Erythroblast (primary cell): ENCODE measurements at places on chromosomes 6 and 20.
A peak's percentile ranks its signal among the peaks of the same experiment; 100 is the strongest.

DNA sequence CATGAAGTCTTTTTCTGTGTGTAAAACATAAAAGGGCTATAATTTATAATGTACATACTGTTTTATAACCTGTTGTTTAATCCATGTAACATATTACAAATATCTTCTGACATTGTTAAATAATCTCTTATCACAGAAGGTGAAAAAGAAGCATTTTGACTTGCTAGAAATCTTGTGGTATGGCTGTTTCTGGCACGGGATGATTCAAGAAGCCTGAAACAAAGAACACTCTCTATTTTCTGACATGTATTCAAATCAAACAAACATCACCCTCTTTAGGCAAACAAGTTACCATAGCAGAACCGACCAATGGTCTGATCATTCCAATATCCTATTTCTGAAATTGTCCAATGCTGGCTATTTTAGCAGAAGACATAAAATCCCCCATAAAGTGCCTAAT is 55.4 kb downstream of the HS3ST5 start:
- no peak for DNase-seq

GRCh38 chr6:142844065-142844755 is 100.8 kb downstream of the HIVEP2 start:
- no peak for DNase-seq

- no peak for DNase-seq
Observed at GRCh38 chr6:1477432-1478090, 88.2 kb downstream of the FOXF2 start.

DNA sequence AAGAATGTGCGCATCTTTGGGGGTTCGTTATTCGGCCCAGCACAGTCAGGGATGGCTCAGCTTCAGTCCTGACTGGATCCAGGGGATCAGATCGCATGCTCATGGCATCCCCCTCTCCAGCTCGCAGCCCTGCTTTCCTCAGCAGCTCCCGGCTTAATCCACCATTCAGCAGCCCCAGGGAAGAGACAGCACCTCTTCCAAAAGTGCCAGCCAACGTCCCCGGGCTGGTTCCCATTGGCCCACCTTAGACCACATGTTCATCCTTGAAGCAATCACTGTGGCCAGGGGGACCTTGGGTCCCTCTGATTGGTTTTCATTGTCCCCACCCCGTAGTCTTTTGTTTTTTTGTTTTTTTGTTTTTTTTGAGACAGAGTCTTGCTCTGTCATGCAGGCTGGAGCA is 188.7 kb downstream of the ZMYND8 start:
- no peak for DNase-seq

DNA sequence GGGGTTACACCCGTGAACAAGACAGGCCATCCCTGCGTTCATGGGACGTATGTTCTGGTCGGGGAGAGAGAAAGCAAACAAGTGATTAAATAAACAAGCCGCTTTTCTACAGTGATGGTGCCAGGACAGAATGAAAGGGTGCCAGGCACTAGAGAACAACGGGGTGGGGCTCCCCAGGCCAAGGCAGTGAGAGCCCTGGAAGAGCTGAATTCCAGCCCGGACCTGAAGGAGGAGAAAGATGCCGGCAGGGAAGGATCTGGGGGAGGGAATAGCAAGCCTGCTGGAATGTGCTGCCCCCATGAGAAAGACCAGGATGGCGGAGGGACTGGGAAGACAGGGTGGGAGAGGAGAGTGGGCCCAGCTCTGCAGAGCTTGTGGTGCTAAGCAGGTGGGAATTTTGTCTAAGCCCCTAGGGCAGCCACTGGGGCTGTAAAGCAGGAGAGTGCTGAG is 7.5 kb downstream of the SNAI1 start:
- DNase-seq: no peak

DNA sequence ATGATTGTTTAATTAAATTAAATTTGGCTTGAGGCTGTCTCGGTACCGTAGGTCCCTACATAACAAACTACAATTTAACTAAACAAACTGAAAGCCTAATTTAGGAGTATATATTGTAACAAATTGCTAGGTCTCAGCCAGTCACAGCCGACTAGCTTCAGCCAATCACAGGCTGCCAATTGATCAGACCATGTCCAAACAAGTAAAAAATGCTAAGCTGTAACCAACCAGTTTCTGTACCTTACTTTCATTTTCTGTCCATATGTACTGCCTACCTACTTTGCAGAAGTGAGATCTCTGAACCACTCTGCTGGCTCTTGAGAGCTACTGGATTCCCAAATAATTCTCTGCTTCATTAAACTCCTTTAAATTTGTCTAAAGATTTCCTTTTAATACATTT is 648.0 kb upstream of the GJE1 start:
- no peak for DNase-seq

DNA sequence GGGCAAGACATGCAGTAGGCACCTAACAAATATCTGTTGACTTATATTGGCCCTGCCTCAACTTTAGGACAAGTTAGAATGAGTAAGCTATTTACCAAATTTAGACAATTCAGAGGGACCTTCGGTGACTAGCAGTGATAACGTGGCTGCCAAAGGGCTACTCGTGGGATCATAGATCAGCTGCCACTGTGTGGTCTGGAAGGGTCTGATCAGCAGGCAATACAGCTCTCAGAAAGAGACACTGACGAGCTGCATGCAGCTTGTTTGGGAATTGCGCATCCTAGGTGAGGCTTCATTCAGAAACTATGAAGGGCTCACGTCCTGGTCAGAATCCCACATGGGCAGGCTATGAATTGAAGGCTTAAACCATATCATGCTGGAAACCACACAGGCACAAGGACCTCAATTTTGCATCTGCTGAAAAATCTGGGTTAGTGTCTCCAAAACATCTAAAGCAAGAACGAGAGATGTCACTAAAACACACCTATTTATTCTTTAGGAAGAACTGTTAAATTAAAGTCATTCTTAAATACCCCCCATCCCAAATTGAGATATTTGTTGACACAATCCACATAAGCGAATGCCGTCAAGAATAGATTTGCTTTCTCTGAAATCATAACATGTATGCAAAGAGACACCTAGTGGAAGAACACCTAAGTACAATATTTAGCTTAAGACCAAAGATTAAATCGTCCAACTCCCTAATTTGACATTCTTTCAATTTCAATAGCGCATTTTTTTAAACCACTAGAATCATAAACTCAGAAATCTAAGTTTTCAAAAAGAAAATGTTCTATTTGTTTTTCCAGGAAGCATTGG is 79.6 kb downstream of the IPCEF1 start:
- peak; percentile 32 for DNase-seq

GRCh38 chr6:32941214-32941768 is 463 bp upstream of the HLA-DMB start:
- no peak for DNase-seq

DNA sequence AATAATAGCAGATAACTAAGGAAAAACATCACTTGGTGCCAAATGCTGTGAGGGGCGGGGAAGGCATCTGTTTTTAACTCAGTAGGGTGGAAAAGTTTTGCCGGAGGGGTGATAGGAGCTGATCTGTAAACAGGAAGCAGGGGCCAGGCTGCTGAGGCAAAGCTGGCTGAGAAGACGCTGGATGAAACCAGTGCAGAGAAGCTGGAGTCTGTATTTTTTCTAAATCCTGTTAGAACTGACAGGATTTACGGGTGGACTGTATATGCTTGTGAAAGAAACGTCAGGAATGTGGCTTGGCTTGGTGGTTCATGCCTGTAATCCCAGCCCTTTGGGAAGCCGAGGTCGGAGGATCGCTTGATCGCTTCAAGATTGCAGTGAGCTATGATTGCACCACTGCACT is 5.6 kb downstream of the PCMTD2 start:
- no peak for DNase-seq

DNA sequence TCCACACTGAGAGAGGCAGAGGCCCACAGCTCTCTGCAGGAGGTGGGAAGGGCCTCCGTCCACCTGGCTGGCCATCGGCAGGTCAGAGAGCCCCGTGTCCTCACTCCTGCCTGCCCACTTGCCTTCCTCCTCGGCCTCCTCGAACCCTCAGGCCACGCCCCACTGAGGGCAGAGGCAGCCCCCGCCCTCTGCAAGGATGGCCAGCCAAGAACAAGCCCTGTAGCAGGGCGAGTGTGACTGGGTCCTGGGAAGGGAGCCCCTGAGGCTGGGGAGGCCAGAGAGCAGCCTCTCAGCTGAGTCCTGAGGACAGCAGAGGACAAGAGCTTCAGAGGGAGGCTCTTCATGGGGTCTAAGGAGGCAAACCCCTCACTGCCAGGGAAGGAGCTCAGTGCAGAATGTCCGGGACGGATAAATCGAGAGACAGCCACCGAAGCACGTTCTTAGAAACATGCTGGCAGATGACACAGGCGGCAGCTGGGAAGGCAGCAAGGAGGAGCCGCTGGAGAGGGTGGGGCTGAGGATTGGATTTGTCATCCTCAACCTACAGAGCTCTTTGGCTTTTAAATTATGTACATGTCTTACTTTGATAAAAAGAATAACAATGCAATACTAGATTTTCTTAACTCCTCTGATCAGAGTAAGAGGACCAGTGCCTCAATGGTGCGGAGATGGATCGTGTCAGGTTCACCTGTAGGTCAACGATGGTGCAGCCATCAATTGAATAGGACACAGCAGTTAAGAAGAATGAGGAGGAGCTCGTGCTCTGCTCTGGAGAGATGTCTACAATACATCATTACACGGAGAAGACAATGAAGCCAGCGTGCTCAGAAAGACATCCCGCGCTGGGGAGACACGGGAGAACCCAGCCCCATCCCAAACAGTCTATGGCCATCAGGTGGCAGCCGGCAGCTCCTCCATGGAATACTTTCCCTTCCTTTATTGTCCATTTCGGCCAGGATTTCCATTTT is 53.0 kb downstream of the GNAS-AS1 start:
- DNase-seq: no peak

GRCh38 chr20:58718729-58719128 is 26.1 kb downstream of the NPEPL1 start:
- no peak for DNase-seq

DNA sequence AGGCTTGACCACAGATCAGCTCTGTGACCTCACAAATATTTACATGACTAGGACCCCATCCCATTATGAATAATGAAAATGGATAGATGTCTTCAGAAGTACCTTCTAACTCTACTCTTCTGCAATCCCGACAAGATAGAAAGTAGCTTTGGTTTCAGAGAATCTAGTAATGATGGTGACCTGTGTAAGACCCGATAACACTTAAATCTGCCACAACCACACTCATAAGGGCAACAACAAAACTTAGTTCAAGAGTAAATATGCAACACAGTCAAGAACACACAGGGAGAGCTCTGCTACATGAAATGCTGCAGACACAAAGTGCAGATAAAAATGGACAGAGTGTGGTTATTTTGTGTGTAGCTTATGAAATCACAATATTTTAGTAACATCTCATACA is 9.6 kb downstream of the CHD6 start:
- DNase-seq: no peak

DNA sequence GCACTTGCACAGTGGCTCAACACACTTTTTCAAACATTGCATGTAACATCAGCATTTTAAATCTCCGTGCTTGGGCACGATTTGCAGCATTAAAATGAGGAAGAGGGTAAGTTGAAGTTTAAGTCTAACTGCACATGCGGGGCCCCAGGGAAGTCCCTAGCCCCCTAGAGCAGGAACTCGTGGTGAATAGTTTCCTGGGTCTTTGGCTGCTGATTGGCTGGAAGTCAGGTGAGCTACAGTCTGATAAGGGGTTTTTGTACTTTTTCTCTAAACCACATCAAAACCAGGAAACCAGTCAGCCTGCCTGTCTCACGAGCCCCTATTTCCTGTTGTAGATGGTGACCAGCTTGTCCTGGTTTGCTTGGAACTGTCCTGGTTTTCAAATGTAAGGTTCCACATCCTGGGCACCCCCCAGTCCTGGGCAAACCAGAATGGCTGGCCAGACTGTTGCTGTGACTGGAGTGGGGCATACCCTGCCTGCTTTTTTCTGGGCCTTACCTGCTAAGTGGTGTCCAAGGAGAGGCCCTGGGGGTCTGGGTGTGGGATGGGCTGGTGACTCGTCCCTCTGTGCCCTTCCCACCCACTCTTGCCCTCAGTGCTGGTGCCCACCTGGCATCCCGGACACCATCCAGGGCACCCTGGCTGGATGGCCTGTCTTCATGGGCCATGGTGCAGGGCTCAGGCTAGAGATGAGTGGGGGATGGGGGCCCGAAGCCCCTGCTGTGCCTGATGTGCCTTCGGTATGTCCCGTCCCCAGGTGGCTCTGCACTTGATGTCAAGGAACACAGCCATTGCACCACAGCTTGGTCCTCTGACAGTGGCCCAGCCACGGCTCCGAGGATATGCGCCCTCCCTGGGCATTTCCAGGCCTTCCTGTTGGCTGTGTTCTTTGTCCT is 31.8 kb downstream of the SUN5 start:
- DNase-seq: no peak

GRCh38 chr6:89161326-89162046 is 15.6 kb downstream of the PM20D2 start:
- DNase-seq: no peak

GRCh38 chr6:41164551-41165120 is 1.7 kb upstream of the TREM2 start:
- DNase-seq: no peak

GRCh38 chr6:35183935-35184334 is 29.8 kb upstream of the SCUBE3 start:
- DNase-seq: peak; percentile 72

GRCh38 chr20:38893565-38894090 is 32.6 kb upstream of the FAM83D start:
- peak; percentile 79 for DNase-seq
